Gastroesophageal sphincter (tissue), 4 donors: ENCODE measurements at places on chromosomes 11 and 22. TPM values are rescaled to one million over a fixed set of nuclear protein-coding genes. Genes with fewer than 3 reads are reported as not detected.
A peak's percentile ranks its signal among the peaks of the same experiment; 100 is the strongest.

DNA sequence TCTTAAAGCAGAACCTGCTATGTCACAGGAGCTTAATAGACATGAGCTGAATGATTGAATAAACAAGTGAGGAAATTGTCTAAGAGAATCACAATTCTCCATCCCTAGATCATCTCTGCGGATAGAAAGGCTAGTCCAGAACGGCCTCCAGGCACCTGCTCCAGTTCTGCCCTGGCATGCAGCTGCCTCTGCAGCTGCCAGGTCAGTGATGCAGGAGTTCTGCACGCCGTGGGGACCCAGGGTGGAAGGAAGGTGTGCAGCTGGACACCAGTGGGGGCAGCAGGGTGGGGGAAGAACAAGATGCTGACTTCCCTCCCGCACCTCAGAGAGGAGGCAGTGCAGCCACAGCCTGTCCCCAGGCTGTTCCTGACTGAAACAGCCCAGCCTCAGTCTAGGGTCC is 192.1 kb upstream of the NCAM1 start:
- ATAC-seq: no peak

GRCh38 chr11:19589567-19590260 is 122.9 kb upstream of the NAV2 start:
- ATAC-seq: no peak

DNA sequence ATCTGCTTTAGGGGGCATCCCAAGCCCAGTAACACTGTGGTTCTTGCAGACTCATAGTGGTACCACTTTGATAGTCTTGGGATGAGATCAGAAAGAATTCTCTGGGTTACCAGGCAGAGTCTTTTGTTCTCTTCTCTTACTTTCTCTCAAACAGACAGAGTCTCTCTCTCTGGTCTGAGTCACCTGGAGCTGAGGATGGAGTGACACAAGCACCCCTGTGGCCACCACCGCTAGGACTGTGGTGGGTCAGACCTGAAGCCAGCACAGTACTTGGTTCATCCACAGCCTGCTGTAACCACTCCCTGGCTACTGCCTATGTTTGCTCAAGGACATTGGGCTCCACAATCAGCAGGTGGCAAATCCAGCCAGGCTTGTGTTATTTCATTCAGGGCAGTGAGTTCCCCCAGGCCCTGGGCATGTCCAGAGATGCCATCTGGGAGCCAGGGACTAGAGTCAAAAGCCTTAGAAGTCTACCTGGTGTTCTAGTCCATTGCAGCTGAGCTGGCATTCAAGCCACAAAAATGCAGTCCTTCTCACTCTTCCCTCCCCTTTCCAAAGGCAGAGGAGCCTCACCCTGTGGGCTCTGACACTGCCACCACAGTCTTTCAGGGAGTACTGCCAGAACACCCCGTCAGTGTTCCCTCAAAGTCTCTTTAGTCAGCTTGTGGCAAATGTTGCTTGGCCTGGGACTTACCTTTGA is 29.9 kb downstream of the ENDOD1 start:
- no peak for ATAC-seq

- peak; percentile 51 for ATAC-seq
These were observed 82.7 kb downstream of the GGT1 start for GRCh38 chr22:24685531-24686190.

- no peak for ATAC-seq
These were observed 5.6 kb downstream of the RCE1 start for GRCh38 chr11:66848671-66849500.

GRCh38 chr11:1307163-1307870 is 2.1 kb downstream of the TOLLIP start:
- ATAC-seq: no peak

DNA sequence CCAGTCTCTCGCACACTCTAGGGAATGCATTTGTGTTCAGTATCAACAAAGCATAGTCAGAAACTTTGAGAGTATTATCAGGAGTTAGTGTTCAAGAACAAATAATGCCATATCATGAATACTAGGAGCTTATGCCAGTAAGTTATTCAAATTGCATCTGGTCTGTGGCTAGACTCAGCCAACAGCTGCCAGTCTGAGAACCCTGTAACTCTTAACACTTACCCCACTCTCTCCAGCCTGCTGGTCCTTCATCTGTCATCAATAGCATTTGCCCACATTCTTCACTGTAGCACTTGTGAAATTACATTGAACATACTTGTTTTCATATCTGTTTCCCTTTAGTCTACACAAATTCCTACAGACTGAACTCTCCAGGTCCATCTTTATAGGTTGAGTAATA is 1157.5 kb upstream of the RAG2 start:
- ATAC-seq: no peak

DNA sequence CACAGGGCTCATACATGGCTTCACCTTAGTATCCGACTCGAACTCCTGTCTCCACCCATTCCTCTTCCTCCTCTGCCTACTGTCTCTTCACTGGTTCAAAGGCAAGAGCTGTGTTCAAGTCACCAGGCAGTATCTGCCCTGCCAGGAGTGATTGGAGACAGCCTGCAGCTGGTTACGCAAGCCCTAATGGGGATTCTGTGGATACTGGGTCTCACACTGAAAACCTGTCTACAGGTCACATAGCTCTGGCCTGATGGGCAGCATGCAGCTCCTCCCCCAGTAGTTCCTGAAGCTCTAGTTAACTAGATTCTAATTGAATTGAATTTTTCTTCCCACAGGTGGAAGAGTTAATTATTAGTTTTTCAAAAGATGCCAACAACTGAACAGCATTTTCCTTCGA is 332.2 kb downstream of the TMEM135 start:
- ATAC-seq: no peak

GRCh38 chr11:36350137-36350513 is 54.0 kb downstream of the PRR5L start:
- no peak for ATAC-seq

DNA sequence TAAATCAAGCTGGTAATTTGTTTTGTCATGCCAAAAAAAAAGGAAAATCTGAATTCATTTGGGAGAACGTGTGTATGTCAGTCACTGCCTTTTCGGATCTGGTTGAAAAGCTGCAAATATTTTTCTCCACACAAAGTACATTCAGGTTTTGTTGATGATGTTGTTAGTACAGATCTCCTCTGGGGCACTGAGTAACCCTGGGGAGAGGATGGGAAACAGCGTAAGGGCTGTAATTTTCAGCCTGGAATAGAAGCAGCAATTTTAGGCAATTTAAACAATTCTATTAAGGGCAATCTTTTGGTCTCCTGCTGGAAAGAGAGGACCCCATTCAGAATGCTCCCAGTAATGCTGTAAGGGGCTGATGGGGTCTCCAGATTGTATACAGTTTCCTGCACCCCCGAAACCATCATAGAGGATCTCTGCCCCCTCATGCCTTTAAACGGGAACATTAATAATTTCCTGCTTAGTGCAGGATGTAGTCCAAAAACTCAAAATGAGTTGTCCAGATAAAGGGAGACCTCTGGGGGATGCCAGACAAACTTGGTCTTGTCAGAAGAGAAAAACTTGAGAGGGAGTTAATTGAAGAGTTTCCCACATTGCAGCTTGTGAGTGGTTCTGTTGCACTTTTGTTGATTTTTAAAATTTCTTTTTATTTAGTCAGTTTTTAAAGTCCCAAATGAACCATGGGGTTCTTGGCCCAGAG is 132.3 kb downstream of the COMMD9 start:
- no peak for ATAC-seq

GRCh38 chr11:76276046-76276780 is 69.9 kb upstream of the WNT11 start:
- ATAC-seq: no peak

DNA sequence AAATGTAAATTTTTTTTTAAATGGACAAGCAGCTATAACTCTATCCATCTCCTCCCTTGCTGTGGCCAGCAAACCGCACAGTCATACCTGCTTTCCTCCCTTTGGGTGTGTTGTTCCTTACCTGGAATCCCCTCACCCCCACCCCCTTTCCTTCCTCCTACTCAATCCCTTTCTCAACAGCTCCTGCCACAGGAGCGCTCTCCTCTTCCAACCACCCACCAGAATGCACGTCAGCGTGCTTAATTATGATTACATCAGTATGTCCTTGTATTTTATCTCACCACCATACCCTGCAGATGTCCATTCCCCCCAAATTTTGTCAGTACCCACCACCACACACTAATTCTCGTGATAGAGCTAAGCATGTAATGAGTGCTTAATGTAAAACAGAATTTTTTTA is 60.9 kb upstream of the LMO2 start:
- no peak for ATAC-seq

- no peak for ATAC-seq
These were observed 555 bp downstream of the TP53I11 start for GRCh38 chr11:44950031-44950624.

DNA sequence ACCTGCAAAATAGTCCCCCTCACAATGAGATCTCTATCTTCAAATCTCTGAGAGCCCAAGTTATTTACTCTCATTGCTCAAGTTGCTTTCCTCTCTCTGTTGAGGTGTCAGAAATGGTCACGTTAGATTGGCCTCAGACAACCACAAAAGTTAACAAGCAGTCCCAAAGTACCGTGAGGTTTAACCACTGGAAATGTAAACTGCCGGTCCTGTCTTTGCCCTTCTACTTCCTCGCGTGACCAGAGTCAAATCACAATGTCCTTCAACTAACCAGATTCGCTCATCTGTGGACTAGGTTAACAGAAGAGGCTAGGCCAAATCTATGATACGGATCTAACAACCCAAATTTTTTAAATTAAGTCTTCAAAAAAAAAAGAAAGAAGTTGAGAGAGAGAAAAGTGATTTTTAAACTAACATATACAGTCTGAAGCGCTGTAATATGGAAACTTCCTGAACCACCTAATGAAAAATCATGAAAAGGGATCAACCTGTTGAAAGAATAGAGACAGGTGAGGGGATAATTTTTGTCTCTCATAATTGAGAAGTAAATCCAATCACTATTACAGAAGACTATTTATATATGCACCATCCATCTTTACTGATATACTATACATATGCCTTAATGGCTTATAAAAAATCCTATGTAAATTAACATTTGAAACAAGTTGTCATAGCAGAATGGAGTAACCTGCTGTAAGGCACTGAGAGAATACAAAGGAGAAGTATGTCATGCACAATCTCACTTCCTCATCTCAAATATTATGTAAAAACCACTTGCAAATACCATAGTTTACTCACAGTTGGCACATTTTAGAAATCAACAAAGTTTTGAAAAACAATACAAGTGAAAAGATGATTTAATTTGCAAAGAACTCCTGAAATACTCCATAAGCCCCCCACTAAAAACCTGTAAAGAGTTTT is 3.3 kb upstream of the JAML start:
- no peak for ATAC-seq

DNA sequence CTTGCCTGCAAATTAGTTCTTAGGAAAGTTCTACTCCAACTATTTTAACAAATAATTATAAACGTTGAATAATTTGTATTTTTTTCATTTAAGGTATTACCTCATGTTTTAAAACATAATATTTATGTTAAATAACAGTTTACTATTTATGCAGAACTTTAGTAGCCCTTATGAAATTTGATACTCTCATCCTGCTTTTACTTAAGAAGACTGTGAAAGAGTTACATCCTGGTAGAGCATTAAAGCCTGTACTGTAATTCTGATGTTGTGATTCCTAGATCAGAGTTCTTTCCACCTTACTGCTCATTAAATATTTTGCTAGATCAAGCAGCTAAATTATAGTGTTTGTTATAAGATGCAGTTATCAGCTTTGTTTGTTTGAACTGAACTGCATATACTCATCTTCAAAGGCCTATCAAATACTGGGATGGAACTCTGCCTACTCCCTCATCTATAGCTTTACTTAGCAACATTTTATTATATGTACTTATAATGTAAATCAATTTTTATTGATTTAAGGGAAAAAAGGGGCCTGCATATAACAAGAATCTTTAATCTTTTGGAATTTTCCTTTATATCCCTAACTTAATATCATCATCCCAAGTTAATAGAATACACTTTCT is 304.2 kb downstream of the DYNC2H1 start:
- no peak for ATAC-seq

- no peak for ATAC-seq
These were observed 1.3 kb downstream of the OR52D1 start for GRCh38 chr11:5489576-5490357.

DNA sequence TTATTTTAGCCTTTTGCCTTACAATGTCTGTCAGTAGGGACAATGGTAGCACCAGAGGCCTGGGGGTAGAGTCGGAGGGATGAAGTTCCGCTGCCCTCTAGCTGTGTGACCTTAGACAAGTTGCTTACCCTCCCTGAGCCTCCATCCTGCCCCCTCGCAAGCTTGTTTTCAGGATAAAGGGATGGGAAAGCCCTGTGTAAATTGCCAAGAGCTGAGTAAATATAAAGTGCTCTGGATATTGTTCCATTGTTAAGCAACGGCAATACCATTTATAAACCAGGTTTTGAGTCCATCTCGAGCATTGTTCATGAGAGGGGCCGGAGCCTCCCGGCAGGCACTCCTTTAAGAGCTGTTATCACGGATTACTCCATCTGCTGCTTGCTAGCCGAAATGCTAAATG is 72.9 kb downstream of the ZBTB16 start:
- no peak for ATAC-seq

DNA sequence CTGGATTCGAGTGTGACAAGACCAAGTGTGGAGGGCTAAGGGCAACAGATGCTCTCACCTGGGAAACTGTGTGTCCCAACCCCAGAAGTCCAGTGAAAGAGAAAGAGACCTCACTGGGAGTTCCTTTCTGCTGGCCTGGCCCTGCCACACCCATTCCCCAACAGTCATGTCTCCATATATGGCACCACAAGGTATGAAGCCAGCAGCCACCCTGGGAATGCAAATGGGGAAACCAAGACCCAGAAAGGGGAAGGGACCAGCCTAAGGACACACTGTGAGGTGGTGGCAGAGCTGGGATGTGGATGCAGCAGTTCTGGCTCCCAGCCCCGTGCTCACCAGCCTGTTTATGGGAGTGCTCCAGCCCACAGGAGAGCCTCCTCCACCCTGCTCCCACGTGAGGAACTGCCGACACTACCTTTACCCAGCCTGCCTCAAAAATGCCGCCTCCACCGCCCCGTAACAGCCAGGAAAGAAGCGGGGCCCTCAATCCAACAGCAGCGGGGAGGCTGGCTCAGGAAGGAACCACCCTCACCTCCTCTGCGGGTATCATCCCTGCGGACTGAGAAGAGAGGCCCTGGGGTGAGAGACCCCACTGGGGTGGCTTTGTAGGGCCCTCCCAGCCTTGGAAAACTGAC is 12.6 kb downstream of the LMO1 start:
- ATAC-seq: no peak

- no peak for ATAC-seq
These were observed 189.2 kb downstream of the EFCAB6 start for GRCh38 chr22:43622886-43623285.

LMO1 gene
- not detected for total RNA-seq

NFAM1 gene
- total RNA-seq: 1.2 TPM

SLC37A4 gene
- total RNA-seq: 10.8 TPM

SYT8 gene
- total RNA-seq: not detected

SPCS2 gene
- total RNA-seq: 28.7 TPM

IFTAP gene
- 44.5 TPM for total RNA-seq

SMTNL1 gene
- not detected for total RNA-seq

LRRC74B gene
- not detected for total RNA-seq

MAPK8IP2 gene
- total RNA-seq: 0.93 TPM
